ENCODE measurements at places on chromosomes 16 and 17. TPM values are rescaled to one million over a fixed set of nuclear protein-coding genes. Genes with fewer than 3 reads are reported as not detected.

TMEM238L gene
- not detected for total RNA-seq

FOXL1 gene
- 27.3 TPM for total RNA-seq

HID1 gene
- total RNA-seq, result 0.29 TPM

HEATR9 gene
- not detected for total RNA-seq

RNPS1 gene
- total RNA-seq, result 69.3 TPM

CCL15 gene
- total RNA-seq, result not detected

VASN gene
- 273 TPM for total RNA-seq

MPV17L gene
- 0.66 TPM for total RNA-seq

PARD6A gene
- 0.44 TPM for total RNA-seq

YBX2 gene
- 0.29 TPM for total RNA-seq

ITGAD gene
- not detected for total RNA-seq

BCAS3 gene
- 30.8 TPM for total RNA-seq

CFAP52 gene
- 0.33 TPM for total RNA-seq

HOXB7 gene
- 1.7 TPM for total RNA-seq

KCTD11 gene
- total RNA-seq, result 6.1 TPM

TMEM88 gene
- 0.44 TPM for total RNA-seq

SYNGR3 gene
- total RNA-seq, result 4.8 TPM

CES5A gene
- not detected for total RNA-seq

C1QTNF8 gene
- total RNA-seq, result not detected

KRTAP9-4 gene
- not detected for total RNA-seq

ST6GALNAC1 gene
- total RNA-seq, result not detected

PYY gene
- not detected for total RNA-seq

SLC5A10 gene
- total RNA-seq, result not detected

UTS2R gene
- total RNA-seq, result 0.15 TPM

C17orf78 gene
- not detected for total RNA-seq

CHST5 gene
- 0.15 TPM for total RNA-seq

MPP2 gene
- total RNA-seq, result 4.3 TPM

LRRC37A2 gene
- 7.0 TPM for total RNA-seq

GPR139 gene
- total RNA-seq, result not detected

Data from smooth muscle cell of trachea (primary cell).